Liver (tissue), 10 donors: ENCODE measurements at places on chromosomes 6 and 20. TPM values are rescaled to one million over a fixed set of nuclear protein-coding genes. Genes with fewer than 3 reads are reported as not detected.

DNA sequence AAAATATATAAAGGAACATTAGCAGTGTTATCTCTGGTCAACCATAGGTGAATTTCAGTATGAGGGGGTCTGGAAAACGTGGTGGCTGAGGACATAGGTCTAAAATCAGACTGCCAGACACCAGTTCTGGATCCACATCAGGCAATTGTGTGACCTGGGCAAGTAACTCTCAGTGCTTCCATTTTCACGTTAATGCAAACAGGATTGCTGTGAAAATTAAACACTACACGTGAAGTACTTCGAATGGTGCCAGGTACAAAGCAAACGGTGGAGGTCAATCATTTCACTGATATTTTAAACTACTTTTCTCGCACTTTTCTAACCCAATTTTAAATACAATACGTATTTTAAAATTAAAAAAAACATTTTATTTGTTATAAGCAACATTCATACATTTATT is 315.7 kb downstream of the TRDN start:
- no peak for DNase-seq

- no peak for DNase-seq
Observed at GRCh38 chr20:51361258-51361657, 181.3 kb downstream of the NFATC2 start.

DNA sequence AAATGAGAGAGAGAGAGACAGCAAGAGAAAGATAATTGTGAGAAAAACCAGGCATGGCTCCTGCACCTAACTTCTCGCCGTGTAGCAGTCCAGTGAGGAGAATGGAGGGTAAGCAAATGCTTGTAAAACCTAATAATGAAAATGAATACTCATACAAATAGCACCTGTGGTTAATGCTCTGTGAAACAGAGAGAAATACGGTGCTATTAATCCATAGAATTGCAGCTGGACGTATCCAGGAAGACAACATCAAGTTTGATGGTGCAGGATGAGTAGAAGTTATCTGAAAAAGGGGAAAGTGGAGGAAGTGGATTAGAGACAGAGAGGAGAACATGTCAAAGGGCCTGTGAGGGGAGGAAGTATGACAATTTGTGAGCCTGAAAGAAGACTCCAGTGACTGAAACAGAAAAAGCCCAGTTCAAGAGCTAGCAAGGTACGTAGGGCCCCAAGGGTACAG is 89.4 kb upstream of the PAK5 start:
- no peak for DNase-seq

GRCh38 chr20:1538655-1539054 is 18.9 kb downstream of the SIRPD start:
- no peak for DNase-seq

GRCh38 chr6:38909015-38909730 is 139.4 kb upstream of the GLP1R start:
- DNase-seq: no peak

Gene L3MBTL1
- 5.6 TPM for total RNA-seq

Gene TBXT
- total RNA-seq: not detected

GRCh38 chr6:142942805-142943227 is 2.2 kb downstream of the HIVEP2 start:
- no peak for DNase-seq

Gene SLC22A1
- 0.79 TPM for total RNA-seq

DNA sequence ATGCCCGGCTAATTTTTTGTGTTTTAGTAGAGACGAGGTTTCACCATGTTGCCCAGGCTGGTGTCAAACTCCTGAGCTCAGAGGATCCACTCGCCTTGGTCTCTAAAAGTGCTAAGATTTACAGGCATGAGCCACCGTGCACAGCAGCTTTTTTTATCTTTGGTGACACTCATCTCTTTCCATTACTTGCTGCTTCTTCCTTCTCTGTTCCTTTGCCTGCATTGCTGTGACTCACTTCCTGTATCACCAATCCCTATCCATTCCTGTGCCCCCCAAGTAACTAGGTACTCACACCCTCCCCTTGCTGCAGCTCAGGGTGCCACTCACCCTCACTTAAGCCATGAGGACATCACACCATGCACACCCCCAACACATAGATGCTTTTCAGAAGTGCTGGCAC is 24.6 kb downstream of the KHDC1L start:
- no peak for DNase-seq

DNA sequence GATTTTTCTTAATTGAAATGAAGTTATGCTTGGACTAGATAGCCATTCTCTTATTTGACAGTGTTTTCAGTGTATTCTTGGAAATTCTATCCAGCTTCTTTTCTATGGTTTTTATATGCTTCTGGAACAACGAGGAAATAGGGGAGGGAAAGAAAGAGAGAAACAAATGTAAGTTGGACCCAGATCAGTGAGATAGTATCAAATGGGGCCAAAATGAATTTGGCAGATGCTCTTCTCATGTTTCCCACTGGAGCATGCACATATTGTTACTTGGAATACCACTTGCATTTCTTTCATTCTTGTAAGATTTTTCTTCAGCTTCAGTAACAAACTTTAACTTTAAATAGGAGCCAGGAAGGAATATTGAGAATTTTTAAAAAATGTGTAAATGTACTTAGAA is 312.3 kb downstream of the PRL start:
- DNase-seq: no peak

Gene SMLR1
- total RNA-seq: 38.4 TPM

Gene FUT9
- not detected for total RNA-seq

DNA sequence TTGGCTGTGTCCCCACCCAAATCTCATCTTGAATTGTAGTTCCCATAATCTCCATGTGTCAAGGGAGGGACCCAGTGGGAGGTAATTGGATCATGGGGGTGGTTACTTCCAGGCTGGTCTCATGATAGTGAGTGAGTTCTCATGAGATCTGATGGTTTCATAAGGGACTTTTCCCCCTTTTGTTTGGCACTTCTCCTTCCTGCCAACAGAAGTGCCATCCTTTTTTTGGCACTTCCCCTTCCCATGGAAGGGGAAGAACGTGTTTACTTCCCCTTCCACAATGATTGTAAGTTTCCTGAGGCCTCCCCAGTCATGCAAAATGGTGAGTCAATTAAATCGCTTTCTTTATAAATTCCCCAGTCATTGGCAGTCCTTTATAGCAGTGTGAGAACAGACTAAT is 18.0 kb upstream of the PI3 start:
- DNase-seq: no peak

DNA sequence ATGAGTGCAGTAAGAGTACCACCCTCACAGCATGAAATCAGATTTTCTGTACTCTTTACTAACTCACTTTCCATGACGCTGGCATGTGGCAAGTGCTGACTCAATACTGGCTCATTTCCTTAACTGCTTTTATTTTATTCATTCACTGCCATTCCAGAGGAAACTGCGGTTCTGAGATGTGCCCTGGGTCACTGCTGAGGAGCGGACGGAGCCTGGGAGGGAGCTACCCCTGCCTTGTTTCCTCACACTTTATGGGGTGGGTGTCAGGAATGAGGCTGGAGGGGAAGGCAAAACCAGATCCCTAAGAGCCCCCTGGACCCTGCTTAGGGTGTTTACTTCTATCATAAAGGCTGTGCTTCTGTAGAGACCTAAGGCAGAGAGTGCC is 14.4 kb downstream of the NT5E start:
- no peak for DNase-seq

DNA sequence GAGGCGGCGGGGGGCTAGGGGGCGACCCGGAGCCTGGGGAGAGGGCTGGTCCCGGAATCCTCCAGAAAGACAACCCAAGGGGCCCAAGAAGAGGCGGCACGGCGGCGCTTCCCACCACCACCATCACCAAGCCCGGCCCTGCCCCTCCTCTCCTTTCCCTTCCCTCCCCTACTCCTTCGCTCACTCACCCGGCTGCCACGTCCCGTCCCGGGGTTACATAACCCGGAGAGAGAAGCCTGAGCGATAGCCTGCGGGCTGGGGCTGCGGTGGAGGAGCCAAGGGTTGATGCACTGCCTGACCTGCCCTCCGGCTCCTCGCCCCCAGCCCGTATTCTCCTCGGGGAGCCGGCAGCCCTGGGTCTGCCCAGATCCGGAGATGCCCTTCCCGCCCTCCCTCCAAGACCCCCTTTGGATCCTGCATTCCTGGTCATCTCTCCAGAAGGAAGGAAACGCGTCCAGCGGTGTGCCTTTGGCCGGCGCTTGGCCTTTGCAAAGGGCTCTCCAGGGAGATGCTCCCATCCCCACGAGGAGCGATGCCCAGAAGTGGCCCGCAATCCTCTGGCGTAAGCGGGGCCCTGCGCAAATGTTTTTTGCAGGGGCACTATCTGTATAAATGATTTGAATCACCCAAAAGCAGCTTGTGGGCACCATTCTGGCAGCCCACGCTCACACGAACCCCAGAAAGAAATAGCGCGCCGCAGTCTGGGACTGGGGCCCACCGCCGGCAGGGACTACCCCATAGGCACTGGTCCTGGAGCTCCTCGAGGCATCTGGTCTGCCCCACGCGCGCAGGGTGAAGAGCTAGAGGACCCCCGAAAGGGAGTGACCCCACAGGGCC is 4.6 kb upstream of the CPXM1 start:
- no peak for DNase-seq

Gene EFCAB8
- total RNA-seq: not detected

Gene CYP39A1
- total RNA-seq: 18.3 TPM

GRCh38 chr20:45344168-45344860 is 3.9 kb downstream of the SDC4 start:
- no peak for DNase-seq

DNA sequence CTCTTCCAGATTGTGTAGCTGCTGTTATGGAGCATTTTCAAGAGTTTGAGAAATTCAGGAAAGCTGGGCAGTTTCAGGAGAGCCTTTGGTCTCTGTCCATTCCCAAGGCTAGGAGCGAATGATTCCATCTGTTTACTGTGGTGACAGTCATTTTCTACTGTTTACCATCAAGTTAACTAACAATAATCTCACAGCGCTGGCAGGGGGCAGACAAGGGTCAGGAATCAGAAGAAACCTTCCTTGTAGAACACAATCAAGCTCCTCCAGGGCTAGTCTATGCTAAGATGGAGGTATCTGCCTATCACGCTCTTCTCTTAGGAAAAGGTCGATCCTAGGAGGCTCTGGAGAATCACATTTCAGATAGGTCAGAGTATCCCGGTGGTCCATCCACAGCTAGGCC is 293.9 kb downstream of the KIF16B start:
- no peak for DNase-seq
